ENCODE measurements at places on chromosomes 16 and 17.

DNA sequence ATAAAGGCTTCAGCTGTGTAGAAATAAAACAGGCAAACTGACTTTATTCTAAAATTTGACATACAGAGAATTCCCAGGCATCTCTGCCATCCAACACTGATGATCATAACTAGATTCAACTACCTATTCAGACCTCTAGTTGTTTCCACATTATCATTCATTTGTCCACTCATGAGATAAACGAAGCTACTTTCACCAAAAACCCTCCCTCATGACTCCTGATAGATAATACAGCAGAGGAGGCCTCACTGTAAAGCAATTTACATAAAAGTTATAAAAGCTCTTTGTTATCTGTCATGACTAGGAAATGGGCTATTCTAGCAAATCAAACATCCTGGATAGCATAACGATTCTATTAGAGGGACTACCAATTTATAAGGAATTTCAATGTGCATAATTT is 19.6 kb upstream of the RFFL start:
- no peak for DNase-seq

- no peak for DNase-seq
Measured at GRCh38 chr17:73646409-73647300, 2.4 kb upstream of the SDK2 start.

DNA sequence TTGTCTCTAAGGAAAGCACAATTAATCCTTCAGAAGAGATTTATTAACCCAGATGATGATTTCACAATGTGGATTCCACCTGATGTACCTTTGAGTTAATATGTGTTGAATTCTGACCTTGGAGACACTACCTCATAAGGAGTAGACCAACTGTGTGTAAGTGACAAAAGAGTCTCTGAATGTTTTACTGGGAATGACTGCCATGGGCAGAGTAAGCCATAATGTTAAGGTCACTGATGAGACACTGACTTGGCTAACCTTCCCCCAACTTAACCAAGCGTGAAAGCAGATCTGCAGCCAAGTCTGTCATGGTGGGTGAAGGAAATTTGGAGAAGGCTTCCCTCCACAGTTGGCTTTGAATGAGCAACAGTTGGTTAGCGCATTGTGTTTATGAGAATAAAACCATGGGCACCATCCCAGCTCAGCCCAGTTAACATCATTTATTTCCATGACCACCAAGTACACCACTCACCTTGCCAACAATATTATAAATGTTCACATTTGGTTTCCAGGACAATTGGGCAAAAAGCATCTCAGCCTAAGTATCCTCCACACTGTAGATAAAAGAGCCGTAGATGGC is 618.5 kb downstream of the KCNJ2 start:
- DNase-seq: peak; percentile 88

GRCh38 chr17:34414339-34414738 is 51.3 kb upstream of the CCL1 start:
- no peak for DNase-seq

GRCh38 chr16:46884513-46885293 is 541 bp downstream of the GPT2 start:
- DNase-seq: peak; percentile 6

GRCh38 chr16:88920618-88921590 is 54.4 kb upstream of the PABPN1L start:
- peak; percentile 46 for DNase-seq

DNA sequence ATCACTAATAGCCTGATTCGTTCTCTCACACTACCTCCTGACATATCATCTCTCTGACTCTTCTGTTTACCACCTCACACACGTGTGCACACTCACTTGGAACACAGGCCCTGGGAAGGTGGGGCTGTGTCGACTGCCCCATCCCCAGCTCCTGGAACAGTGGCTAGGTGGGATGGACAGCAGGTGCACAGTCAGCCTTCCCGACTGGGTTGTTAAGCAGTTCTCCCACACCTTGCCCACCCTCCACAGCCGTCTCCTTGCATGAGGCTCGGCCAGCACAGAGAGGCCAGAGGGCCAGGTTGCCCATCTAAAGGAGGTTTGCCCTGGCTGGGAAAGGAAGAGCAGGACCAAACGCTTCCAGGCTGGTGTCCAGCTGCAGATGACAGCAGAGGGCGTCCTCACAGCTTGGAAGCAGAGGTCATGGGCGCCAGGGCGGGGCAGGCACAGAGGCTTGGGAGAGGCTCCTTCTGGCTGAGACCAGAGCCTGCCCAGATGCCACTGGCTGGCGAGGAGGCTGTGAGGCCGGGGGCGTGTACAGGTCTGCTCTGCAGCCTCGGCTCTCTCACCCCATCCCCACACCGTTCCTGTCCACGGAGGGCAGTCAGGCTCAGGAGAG is 92.8 kb downstream of the AMFR start:
- DNase-seq: peak; percentile 52

- no peak for DNase-seq
Measured at GRCh38 chr17:49191409-49191916, 18.9 kb downstream of the GNGT2 start.

- no peak for DNase-seq
Measured at GRCh38 chr16:12288537-12289174, 312.1 kb downstream of the SNX29 start.

DNA sequence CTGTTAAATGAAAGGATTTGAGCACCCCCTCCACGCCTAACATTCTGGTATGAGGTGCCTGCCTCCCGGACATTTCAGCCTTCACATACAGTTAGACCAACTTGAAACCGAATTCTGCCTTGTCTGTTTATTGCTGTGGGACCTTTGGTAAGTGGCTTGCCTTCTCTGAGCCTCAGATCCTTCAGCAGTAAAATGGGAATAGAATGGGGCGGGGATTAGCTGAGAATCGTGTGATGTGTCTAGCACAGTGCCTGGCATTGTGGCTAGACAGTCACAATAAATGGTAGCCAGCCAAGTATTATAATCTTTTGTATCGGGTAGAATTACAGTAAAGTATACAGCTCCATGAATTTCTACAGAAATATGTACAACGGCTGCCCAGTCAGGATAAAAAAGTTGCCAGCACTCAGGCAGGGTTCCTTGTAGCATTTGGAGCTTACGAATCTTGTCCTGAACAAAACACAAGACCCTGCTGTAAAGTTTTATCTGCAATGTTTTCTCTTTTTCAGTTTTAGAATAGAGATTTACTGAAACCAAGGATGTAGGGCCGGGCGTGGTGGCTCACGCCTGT is 786 bp downstream of the TMC7 start:
- no peak for DNase-seq

DNA sequence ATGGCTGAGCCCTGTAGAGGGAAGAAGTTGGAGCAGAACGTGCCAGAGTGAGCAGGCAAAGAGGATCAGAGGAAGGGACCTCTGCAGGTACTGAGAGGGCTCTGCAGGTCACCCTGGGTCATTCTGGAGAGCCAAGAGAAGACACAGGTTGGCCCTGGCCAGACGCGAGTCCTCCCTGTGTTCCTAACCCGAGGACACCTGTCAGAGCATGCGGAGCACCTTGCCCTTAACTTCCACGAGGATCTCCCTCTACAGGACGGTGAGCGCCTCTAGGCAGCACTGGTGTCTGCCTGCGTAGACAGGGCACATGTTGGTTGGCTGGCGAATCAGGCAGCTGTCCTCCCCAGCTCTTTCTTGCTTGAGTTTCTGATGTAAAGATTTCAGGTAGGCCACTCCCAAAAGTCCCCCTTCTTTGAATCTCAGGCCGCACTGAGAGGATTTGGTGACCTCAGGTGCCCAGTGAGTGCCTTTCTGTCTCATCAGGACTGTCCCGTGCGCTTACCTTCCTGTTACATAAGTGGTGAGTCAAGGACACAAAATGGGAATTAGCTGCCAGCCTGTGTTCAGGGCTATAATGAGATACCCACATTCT is 45.3 kb downstream of the MPRIP start:
- no peak for DNase-seq

DNA sequence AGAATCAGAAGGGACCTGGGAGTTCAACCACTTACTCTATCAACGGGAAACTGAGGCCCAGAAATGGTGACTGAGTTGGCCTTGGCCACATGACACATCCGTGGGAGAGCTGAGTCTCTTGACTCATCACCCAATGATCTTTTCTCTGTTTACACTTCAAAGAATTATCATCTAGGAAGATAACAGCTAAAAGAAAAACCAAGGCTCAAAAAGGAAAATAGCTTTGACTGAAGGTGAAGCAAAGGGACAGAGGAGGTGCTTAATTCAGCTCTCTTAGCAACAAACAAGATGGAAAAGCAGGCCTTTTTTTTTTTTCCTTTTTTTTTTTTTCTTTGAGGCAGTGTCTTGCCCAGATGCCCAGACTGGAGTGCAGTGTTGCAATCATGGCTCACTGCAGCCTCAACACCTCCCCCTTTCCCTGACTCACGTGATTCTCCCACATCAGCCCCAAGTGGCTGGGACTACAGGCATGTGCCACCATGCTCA is 16.7 kb downstream of the ERCC4 start:
- peak; percentile 37 for DNase-seq

GRCh38 chr16:16191493-16192167 is 31.7 kb downstream of the ABCC6 start:
- DNase-seq: no peak

- DNase-seq: no peak
Measured at GRCh38 chr16:70490261-70490660, 33.1 kb downstream of the COG4 start.

DNA sequence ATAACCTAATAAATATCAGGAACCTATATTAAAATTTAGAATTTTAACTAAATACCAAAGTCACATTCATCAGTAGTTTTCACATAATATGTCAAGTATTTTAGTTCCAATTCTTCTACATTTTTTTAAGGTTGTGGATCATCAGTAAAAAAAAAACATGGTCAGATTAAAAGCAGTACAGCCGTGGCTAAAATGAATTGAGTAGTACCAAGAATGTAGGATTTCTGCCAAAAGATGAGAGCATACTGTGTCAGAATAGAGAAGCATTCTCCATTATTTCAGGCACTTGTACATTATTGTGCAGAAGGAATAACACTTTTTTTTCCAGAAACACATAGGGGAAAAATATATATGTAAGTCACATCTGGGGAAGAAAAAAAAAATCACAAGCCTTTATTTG is 1176.1 kb downstream of the CDH11 start:
- DNase-seq: no peak

DNA sequence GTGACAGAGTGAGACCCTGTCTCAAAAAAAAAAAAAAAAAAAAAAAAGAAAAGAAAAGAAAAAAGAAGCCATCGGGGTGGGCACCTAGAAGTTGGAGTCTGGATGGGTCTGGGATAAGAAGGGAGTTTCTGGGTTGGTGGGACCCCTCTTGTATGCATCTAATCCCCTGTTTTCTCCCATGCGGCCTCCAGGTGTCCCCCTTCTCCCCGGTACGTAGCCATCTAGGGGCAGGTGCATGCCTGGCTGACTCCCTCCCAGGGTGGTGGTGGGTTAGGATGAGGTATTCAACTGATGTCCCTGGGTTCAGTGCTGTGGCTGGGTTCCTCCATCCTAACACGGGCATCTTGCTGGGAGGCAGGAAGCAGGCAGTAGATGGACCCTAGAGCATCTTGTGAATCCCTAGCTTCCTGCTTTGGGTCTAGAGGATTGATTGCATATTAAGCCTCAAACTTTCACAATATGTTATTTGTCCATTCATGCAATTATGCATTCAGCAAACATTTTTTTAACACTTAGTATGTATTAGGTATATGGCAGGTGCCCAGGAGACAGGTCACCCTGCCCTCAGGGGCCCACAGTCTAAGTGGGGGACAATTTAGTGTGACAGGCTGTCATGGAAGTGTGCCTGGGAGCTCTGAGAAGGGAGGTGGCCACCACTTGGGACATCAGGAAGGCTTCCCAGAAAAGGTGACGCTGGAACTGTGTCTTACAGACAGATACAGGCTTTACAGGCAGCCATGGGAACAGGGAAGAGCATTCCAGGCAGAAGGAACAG is 13.1 kb downstream of the FMNL1 start:
- DNase-seq: no peak

DNA sequence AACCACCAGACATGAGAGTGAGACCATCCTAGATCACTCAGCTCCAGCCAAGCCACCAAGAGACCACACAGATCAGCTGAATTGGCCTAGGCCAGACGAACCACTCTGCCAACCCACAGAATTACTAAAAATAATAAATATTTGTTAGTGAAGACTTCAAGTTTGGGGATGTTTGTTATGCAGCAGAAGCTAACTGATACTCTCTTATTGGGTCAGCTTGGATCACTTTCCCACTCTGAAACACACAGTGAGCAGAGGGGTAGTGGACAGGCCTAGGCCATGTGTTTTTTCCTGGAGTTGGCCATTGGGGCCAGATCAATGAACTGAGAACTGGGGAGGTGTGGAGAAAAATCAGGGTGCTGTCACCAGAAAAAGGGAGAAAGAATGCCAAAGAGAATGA is 15.6 kb upstream of the ITPRIPL2 start:
- DNase-seq: no peak

GRCh38 chr17:59284317-59284716 is 47.1 kb upstream of the YPEL2 start:
- DNase-seq: no peak

Data from Caki2 (cell line).